ENCODE measurements at places on chromosomes 13 and 19.

DNA sequence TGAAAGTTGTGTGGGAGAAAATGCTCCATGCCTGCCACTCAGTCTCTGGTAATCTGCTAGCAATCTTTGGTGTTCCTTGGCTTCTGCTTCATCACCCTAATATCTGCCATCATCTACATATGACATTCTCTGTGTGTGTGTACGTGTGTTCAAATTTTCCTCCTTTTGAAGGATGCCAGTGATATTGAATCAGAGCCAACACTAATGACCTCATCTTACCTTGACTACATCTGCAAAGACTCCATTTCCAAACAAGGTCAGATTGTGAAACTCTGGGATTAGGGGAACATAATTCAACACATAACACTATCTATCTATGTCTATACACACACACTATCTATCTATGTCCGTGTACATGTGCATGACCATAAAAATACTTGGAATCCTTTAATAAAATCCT lies 81.4 kb upstream of the IRS2 start:
- DNase-seq, result no peak

DNA sequence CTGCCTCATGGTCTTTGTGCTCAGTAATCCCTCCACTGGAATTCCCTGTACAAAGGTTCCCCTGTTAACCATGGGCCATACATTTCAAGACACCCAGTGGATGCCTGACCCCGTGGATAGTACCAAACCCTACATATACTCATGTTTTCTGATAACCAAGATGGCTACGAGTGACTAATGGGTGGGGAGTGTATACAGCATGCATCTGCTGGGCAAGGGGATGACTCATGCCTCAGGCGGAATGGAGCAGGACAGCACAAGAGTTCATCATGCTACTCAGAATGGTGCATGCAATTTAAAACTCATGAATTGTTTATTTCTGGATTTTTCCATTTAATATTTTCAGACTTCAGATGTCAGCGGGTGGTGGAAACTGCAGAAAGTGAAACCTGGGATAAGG lies 13.3 kb upstream of the FGF9 start:
- no peak for DNase-seq

GRCh38 chr19:5319516-5319915 lies 21.1 kb downstream of the PTPRS start:
- DNase-seq, result no peak

DNA sequence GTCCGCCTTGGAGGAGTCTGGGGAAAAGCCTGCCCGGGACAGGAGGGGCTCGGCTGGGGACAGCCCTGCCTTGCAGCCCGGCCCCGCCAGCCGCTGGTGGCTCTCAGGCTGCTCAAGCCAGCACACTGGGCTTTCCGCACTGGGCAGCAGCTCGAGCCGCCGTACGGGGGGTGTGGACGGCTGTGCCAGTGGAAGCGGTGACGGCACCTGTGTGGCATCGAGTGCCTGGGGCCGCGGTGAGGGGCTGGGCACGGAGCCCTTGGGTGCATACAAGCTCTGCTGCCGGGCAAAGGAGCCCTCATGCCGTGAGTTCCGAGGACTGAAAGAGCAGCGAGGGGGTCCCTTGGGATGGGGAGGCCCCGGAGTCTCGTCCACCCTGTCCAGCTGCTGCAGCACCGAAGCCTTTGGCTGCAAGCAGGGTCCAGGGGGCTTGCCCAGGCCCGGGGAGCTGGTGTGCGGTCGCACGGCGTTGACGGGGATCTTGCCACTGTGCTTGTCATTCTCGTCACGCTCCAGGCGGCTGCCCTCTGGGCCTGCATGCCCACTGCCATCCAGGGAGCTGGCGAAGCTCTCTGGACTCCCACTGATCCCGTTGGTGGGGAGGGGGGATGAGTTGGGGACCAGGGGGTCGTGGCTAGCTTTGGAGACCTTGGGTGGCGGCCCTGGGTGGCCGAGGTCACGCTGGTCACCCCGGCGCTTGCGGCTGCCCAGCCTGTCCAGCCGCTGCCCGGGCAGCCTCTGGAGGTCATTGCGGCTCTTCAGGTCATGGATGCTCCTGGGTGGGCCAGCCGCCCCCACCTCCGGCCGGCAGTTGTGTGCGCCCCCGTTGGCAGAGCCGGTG lies 4.7 kb upstream of the SLC35E1 start:
- DNase-seq, result no peak

DNA sequence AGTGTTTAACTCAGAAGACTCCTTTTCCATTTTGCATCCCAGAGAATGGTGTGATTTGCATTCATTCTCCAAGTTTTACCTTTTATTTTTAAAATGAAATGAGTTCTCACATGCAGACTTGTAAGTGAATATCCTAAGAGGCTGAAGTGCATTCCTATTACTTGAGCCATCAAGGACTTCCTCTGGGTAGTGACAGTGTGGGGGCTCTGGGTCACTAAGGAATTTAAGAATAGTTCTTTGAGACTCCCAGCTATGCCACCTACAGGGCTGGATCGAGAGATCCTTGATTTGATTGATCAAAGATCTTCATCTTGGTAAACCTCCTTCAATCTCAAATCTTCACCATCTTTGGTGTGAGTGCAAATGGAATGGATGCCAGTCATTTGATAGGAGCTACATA lies 36.3 kb upstream of the SLC10A2 start:
- no peak for DNase-seq

- DNase-seq, result no peak
Measured at GRCh38 chr13:47046706-47047105, 149.9 kb upstream of the HTR2A start.

GRCh38 chr19:16969135-16969534 lies 57.5 kb downstream of the CPAMD8 start:
- no peak for DNase-seq

DNA sequence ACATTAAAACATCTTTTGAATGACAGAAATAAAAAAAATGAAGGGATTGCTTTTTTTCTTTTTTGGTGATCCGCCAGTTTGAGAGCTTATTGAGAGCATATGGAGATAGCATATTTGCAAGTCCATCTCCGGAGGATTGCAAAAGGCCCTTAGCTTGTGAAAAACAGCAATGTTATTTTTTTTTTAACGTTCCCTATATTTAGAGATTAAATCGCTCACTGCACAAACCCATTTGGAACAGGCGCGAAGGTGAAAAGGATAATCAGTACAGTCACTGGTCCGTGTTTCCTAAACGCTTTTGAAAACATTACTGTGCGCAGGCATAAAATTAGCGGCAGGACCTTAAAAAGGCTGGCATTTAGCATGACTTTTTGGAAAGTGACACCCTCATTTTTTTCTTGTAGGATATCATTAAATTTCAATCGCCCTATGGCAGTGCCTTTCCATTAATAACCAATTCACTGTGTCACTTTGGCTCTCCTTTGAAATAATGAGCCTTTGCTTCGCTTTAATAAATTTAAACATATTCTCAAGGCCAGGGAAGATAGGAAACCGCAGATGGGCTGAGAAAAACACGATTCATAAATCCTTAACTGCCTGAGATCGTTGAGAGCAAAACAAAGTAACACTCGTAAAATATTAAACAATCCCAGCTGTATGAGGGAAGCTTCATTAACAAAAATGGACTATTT lies 342.2 kb downstream of the DACH1 start:
- no peak for DNase-seq

GRCh38 chr13:26222520-26223046 lies 469 bp upstream of the RNF6 start:
- DNase-seq, result no peak

GRCh38 chr13:73876323-73876722 lies 257.9 kb downstream of the KLF12 start:
- no peak for DNase-seq

- DNase-seq, result no peak
Measured at GRCh38 chr19:54791476-54791875, 11.9 kb upstream of the KIR2DL4 start.

DNA sequence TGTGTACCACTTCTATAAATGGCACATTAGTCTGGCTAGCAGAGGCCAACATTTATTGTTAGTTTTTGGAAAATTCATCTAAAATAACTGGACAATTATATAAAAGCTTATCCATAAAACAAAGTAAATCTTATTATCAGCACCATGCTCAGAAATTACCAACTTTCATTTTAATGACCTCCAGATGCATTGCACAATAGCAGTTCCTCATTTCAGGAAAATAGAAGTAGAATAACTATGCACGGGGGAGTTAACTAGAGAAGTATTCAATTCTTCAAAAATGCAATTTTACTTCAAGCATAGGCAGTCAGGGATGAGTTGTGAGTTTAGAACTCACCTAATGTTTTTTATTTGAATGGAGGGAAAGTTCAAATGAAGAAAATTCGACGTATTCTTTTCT lies 1023.5 kb downstream of the PCDH17 start:
- DNase-seq, result no peak

- DNase-seq, result no peak
Measured at GRCh38 chr13:70959035-70959775, 851.0 kb upstream of the KLHL1 start.

DNA sequence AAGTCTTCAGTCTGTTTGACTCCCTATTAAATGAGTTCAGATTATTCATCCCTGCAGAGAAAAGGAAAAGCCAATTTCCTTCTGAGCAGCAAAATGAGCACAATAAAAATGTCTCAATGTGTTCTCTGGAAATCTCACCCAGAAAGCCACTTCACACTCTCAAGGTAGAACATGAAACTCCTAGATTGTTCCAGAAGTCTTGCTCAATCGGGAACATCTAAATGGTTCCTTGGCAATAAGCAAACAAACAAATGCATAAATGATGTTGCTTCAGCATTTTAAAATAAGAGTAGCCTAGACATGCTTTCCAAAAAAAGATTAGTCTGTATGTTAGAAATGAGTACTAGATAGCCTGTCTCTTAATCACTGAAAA lies 59.7 kb upstream of the TNFRSF19 start:
- no peak for DNase-seq

DNA sequence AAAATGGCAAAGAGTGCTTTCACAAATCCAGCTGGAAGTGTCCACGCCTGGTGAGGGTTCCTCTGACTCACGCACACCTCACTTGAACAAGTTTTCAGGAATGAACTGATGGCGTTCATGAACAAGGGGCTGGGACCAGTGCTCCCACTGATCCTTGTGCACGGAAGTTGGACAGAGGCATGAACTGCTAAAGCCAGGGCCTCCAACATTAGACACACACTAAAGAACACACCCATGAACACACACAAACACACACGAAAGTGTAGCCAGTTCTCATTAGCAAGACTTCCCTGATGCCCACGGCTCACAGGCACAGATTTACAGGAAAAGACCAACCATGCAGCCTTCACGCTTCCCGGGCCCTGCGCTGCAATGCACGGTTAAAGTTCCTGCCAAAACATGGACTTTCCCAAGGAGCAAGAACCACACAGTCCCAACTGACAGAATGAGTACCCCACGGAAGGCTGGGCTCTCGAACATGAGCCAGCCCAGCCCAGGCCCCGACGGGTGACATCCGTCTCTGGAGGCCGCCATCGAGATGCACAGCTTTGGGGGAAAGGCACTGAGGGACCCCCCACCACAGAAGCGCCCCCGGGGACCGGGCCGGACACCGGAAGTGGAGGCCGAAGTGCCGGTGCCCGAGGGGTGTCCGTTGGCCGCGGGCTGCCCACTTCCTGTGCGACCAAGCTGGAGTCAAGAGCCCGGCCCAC lies 808 bp downstream of the DNMT1 start:
- DNase-seq, result no peak

GRCh38 chr13:111640006-111640405 lies 319.6 kb downstream of the TEX29 start:
- DNase-seq, result peak; percentile 32

DNA sequence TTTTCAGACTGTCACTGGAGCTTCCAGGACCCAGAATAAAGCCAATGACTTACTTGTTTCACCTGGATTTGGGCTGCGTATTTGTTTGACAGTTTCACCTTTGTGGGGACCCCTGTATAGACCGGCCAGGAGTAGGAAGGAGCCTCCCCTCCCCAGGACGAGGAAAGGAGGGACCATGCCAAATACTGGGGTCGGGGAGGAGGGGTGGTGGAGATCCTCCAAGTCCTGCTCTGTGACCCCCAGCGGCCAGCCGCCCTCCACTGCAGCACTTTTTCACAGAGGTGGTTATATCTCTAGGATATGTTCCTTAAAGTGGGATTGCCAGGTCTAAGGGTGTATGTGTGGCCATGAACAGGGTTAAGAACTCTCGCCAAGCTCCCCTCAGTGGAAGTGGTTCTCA lies 25.7 kb upstream of the ZNF492 start:
- DNase-seq, result no peak

- no peak for DNase-seq
Measured at GRCh38 chr13:79861731-79862130, 380.8 kb downstream of the NDFIP2 start.

GRCh38 chr13:20782116-20782708 lies 8.5 kb upstream of the EEF1AKMT1 start:
- no peak for DNase-seq

- no peak for DNase-seq
Measured at GRCh38 chr13:90763476-90764150, 583.9 kb upstream of the MIR17HG start.

DNA sequence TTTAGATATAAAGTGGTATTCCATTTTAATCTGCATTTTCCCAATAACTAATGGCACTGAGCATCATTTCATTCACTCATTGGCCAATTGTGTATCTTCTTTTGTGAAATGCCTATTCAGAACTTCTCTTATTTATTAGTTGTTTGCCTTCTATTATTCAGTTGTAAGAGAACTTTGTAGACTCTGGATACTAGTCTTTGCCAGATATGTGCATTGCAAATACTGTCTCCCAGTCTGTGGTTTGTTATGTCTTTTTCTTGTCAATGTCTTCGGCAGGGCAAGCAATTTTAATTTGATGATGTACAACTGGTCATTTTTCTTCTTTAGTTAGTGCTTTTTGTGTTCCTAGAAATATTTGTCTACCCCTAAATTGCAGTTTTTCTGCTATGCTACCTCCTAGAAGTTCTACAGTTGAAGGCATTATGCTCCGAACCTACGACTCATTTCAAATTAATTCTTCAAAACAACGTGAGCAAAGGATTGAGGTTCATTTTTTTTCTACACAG lies 115.9 kb downstream of the TSHZ3 start:
- no peak for DNase-seq

GRCh38 chr13:77009011-77009410 lies 17.1 kb downstream of the CLN5 start:
- DNase-seq, result no peak

DNA sequence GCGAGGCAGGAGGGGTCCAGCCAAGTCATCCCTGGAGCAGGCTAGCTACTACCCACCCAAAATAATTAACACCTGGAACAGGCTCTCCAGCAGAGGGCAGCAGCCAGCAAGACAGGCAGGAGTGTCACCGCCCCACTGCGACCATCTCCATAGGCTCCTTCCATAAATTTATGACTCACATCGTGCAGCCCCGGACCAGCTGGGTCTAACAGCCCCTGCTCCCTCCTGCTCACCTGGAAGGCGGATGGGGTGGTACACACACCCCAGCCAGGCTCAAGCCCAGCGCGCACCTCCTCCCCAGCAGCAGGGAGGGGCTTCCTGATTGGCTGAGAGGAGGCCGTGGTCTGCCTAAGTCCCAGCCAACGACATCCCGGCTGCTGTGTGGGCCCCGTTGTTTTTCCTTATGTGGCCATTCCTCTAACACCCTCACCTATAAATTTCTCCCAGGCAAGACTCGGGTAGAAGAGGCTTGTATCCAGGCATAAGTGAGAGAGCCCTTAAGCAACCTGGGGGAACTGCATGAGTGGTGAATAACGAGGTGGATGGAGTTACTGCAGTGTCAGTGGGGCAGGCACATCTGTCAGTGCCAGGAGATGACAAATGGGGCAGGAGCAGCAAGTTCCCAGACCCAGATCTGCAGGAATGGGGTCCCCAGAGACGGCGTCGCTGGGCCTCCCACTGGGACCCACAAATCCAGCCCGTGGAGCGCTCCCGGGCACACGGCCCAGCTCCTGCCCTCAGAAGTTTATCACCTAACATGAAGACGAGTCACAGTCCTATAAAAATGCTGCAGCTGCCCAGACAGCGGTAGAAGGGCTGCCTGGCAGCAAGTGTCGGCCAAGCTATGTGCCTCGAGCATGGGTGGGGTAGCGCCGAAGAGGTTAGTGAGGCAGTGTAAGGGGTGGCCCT lies 43.1 kb downstream of the CEBPG start:
- DNase-seq, result no peak

All from NCI-H187 treated with DMSO at 0.1 percent for 48 hours (cell line).